ENCODE measurements at places on chromosomes 12 and 14.

DNA sequence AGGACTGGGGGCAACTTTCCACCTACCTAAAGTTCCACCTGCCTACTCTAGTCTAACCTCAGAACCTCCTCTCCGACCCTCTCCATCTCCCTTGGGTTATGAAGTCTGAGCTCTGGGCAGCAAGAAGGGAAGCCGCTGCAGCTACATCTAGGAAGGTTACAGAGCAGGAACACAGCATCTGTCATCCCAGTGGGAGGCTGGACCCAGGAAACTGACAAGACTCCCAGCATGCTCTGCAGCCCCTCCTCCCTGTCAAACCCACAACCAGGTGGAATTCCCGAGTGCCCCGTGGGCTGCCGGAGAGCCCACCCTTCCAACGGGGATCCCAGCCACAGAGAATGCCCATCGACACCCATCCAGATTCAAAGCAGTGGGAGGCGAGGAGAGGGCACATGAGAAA, 2.1 kb downstream of the TESC start:
- no peak for DNase-seq

GRCh38 chr12:109737631-109738030, 24.0 kb downstream of the FAM222A start:
- no peak for DNase-seq

DNA sequence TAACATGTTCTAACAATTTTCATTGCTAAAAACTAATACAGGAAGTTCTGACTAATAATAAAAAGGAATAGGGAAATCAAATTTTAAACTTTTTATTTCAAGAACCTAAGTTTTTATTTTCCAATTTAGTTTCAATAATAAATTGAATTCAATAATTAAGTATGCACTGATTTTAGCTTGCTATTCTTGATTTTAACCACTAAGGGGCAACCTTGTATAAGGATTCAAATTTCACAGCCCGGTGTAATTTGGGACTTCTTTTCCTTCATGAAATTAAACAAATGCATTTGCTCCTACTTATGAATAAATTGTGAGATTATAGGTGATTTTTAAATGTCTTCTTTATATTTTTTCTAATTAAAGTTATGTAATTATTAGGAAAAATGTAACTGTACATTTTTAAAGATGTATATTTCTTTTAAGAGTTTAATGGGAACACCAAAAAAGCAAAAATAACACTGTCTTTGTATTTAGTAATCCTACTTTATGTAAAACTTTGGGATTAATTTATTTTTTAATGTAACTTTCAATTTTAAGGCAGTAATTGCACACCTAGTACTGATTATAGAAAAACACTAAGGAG, 241.4 kb upstream of the PDZRN4 start:
- no peak for DNase-seq

GRCh38 chr12:63068857-63069442, 82.1 kb downstream of the AVPR1A start:
- no peak for DNase-seq

DNA sequence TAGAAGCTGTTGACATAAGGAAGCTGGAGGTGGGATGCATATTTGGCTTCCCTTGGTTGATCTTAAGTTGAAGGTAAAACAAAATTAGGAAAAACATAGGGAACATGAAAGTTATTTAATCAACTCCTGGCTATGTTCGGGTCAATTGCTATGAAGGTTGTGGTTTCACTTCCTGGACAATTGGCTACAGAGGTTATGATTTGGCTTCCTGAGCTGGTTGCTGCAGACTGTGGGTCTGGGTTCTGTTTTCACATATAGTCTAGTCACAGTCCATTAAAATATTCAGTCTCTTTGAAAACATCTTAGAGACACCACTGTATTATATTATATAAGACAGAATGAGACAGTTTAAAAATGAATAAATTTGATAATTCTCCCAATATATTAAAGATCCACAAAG, 895.2 kb upstream of the USP15 start:
- DNase-seq = no peak

DNA sequence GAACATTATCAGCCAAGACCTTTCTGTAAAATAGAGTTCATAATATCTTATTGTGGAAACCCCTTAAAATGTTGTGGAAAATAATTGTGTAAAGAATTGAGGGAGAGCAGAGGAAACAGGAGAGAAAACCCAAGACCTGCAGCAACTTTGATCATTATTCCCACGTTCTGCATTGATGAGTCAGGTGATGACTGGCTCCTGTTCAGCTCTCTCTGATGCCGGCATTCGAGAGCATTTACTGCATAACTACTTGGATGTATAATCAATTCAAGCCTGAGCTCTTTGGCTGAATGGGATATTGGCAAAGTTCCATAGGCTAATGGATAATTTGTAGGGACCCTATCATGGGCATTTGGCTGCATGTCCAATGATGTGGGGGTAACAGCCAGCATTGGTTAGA, 176.3 kb upstream of the ARID2 start:
- DNase-seq = no peak

GRCh38 chr12:50251619-50252252, 31.6 kb downstream of the LIMA1 start:
- no peak for DNase-seq

DNA sequence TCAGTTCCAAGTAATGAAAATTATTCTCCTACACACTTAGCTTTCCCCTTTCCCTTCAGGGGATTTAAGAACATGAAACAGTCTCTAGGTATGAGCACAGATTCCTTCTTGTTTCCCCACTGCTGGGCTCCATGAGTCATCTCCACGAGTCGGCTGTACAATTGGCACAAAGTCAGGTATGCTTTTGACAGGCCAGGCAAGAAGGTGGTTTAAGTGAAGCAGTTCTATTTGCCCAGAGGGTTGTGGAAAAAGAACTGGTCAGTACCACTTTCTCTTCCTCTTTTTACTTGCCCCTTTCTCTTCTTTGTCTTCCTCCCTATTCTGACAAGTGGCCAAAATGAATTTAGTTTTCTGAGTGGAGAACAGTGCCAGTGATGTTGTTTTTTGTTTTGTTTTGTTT, 16.3 kb downstream of the DYNC1H1 start:
- no peak for DNase-seq

DNA sequence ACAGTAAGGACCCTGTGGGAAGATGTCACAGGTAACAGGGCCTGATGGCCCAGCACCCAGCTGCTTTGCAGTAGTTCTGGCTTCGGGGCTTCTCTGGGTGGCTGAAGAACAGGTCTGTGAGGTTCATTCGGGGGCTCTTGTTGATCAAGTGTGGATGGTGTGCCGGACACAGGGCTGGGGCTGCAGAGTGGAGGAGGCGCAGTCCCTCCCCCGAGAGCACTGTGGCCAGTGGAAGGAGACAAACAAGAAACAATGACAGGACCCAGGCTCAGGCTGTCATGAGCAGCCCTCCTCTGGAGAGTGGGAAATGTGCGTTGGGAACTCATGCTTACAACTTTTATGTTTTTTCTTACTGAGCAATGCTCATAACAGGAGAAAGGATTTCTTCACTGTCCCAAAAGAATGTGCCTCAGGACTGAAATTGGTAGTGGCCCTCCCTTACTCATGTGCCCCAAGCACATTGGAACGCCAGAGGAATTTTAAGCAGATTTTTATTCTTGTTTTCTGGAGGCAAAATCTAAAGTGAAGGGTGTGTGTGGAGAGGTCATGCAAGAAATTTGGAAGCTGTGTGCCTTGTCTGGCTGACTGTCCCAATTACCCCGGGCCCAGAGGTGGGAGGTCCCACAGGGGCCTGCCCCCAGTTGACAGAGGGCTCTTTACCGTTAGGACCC, 233.8 kb downstream of the CACNA1C start:
- no peak for DNase-seq

GRCh38 chr14:101845896-101846295, 84.4 kb downstream of the PPP2R5C start:
- DNase-seq = no peak

- DNase-seq = no peak
Observed at GRCh38 chr12:15265875-15266274, 44.7 kb upstream of the RERG start.

DNA sequence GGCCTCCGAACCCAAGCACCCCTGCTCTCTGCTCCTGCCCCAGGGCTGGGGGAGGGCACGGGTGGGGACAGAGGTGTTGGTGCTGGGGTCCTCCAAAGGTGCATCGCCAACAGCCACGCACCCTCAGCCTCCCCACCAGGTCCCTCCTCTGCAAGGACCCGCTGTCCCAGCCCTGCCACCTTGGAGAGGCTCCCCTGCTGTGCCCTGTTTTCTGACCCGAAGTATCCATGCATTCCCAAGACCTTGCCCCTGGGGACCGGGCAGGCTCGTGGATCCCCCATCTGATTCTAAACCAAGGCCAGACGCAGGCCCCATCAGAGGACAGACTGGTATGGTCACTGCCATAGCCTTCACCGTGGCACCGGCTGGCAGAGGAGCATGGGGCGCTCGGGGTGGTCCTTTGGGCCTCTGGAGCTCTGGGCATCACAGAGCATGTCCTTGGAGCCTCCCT, 22.7 kb upstream of the BEGAIN start:
- DNase-seq = no peak

Data from stimulated activated CD4-positive, alpha-beta T cell treated with anti-CD3 and anti-CD28 coated beads, Interleukin-4, amount 100 ng/mL, for 24 hours (primary cell).